ENCODE measurements at places on chromosomes 6 and 20. TPM values are rescaled to one million over a fixed set of nuclear protein-coding genes. Genes with fewer than 3 reads are reported as not detected.

IRF4 gene
- total RNA-seq = 2.2 TPM

PRIM2 gene
- total RNA-seq = 42.2 TPM

BPI gene
- not detected for total RNA-seq

GRM4 gene
- 34.5 TPM for total RNA-seq

PXT1 gene
- not detected for total RNA-seq

C2 gene
- total RNA-seq = 1.3 TPM
